ENCODE measurements at places on chromosomes 1 and 21. TPM values are rescaled to one million over a fixed set of nuclear protein-coding genes. Genes with fewer than 3 reads are reported as not detected.

DCST1 gene
- total RNA-seq: not detected

CRP gene
- total RNA-seq: not detected

TNFAIP8L2 gene
- total RNA-seq: 4.2 TPM

CFH gene
- total RNA-seq: 119 TPM

TFAP2E gene
- 0.52 TPM for total RNA-seq

AMY1B gene
- not detected for total RNA-seq

CD1E gene
- total RNA-seq: 0.52 TPM

KLHDC9 gene
- total RNA-seq: not detected

SAMD11 gene
- total RNA-seq: 3.7 TPM

BRINP2 gene
- 0.52 TPM for total RNA-seq

OR2L3 gene
- total RNA-seq: not detected

MPC2 gene
- 38.1 TPM for total RNA-seq

CRYZL1 gene
- 35.5 TPM for total RNA-seq

All from skeletal muscle tissue (tissue), 5 donors.